NCI-H526 (cell line): ENCODE measurements at places on chromosomes 1 and 21.

GRCh38 chr1:96281491-96281890 is 440.1 kb upstream of the PTBP2 start:
- DNase-seq: no peak

DNA sequence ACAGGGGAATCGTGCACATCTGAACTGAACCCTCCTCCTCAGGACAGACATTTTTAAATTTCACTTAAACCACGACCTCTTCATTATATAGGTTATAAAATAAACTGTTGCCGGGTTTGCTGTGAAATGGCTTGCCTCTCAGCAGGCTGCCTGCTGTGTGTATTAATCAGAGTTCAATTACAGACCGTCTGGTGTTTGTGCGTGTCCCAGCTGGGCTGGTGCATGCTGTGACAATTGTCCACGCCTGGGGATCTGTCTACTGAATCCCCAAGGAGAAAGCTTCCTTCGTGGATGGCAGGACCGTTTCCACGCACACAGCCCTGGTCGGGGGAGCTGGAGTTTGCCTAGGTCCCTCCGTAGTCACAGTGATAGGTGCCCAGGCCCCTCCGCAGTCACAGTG is 13.4 kb upstream of the AGPAT3 start:
- DNase-seq: no peak

GRCh38 chr1:56356376-56356990 is 222.9 kb downstream of the PLPP3 start:
- no peak for DNase-seq

- no peak for DNase-seq
Observed at GRCh38 chr1:231814021-231814420, 187.4 kb downstream of the DISC1 start.

DNA sequence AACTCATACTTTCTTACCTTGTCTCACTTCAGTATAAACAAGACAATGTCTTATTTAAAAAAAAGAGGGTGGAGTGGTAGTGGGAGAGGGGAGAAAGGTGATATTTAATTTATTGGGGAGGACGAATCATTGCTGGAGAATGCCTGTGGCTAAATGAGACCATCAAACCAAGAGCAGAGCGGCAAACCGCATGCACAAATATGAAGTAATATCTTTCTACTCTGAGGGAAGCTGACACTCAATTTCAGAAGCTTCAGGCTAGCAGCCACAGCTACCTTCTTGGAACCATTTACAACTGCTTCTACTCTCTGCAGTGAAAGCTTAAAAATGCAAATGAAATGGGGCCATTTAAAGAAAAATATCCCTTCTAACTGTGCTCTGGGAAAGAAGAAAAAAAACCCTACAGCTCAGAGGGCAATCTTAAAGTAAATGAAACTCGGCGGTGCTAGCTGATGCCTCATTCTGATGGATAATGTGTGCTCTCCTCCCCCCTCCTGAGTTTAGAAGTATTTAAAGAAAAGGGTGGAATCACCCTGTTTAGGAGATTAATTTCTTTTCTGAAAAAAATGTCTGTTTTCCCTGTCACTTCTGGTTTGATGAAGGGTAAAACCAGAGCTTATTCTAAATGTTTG is 178.2 kb upstream of the CAMK1G start:
- no peak for DNase-seq

GRCh38 chr1:101259744-101260148 is 22.9 kb downstream of the S1PR1 start:
- no peak for DNase-seq

- DNase-seq: peak; percentile 26
Observed at GRCh38 chr1:188096521-188096920, 1267.8 kb downstream of the PLA2G4A start.

GRCh38 chr21:43726686-43727518 is 8.0 kb downstream of the PDXK start:
- DNase-seq: no peak

DNA sequence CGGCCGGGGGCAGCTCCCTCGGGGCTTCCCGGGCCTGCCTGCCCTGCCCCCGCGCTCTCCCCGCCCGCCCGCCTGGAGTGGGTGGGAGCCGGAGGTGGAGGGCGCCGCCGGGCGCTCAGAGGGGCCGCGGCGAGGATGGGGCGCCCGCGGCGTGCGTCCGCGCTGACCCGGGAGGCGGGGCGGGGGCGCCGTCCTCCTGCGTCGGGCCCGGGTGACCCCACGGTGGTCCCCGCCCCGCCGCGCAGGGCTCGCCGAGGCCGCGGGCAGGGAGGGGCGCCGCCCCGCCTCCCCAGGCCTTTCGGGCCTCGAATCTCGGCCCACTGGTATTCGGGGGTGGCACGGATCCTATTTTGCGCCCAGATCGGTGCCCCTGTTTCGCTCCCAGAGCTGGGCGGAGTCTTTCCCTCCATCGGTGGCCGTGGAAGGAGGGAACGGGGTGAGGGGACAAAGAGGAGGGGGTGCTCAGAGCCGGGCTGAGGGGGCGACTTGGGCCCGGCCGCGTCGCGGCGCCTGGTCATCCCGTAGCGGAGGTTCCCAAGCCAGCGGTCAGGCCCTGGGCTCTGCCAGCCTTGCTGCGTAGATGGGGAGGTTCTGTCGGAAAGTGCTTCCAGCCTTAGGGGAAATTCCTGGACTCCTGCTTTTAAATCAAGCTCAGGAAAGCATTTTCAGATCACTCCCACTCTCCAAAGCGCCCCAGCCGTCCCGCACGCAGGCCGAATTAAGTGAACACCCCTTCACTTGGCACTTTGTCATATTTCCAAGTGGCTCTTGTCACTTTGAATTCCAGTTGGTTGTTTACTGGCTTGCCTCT is 545 bp downstream of the PATJ start:
- peak; percentile 81 for DNase-seq

- DNase-seq: no peak
Observed at GRCh38 chr1:4032571-4032970, 132.5 kb upstream of the C1orf174 start.

DNA sequence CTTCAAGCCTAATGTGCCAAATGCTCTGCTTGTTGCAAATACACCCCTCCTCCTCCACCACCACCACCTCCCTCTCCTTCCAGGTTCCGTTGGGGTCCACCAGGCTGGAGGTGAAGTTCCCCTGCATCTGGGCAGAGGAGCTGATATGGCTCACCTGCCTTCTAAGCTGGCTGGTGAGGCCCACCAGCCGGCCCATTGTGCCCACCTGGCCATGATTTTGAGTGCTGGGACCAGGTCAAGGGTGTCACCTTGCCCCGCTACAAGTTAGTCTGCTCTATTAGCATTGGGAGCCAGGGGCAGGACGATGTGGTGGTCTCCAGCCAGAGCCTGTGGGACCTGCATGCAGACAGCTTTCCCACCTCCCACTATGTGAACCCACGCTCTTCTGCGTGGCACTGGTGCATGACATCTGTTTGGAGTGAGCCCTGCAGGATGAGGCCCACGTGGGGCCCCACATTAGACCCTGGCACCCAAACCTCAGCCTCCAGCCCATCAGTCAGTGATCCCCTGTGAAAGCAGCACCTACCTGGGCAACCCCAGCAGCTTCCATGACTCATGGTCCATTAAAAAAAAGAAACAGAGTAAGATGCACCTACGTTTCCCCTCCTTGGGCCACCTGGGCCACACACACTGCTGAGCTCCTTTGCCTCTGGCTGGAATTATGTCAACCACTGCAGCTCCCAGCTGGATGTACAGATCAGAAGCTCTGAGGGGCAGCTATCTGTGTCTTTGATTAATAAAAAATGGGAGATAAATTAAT is 15.6 kb upstream of the CDCP2 start:
- no peak for DNase-seq

GRCh38 chr1:154864189-154864975 is 5.7 kb downstream of the KCNN3 start:
- no peak for DNase-seq

- no peak for DNase-seq
Observed at GRCh38 chr1:18884727-18885126, 17.6 kb downstream of the ALDH4A1 start.

DNA sequence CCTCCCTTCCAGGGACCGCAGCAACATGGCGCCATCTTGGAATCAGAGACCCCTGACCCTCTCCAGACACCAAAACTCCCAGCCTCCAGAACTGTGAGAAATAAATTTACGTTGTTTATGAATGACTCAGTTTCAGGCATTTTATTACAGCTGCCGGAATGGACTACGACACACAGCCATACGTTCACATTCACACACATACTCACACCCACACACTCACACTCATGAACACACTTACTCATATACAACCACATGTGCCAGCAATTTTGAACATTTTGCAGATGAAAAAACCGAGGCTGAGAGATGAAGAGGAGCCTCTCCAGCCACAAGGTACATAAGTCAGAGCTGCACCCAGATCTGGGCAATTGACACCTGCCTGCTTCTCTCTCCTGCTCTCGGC is 151.0 kb upstream of the RAB4A start:
- DNase-seq: no peak

- DNase-seq: no peak
Observed at GRCh38 chr1:56808410-56808809, 10.8 kb downstream of the FYB2 start.

DNA sequence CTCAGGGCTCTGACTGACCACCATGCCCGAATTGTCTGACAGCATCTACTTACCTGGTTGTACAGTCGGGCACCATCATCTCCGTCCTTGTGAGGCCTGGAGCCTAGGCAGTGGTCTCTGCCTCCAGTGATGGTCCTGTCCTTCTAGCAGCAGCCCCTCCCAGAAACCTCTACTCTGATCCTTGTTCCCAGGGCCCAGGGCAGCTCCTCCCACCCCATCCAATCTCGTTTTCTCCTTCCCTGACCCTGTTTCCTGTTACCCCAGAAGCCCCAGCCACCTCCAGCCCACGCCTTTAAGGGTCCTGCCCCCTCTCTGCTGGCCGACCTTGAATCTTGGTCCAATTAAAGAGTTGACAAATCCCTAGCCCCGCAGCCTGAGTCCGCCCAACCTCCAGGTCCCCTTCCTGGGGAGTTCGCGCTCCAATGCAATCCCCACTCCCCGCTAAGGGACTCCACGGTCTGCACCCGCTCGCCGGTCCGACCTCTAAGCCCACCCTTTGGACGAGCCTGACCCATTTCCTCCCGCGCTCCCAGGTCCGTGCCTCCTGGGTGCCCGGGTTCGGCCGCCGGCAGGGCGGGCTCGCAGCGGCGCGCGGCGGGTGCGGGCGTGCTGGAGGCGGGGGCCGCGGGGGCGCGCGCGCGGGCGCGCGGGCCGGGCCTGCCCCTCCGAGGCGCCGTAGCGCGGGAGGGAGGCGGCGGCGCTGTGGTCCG is at the start of gene B4GALT2:
Gene B4GALT2, plus strand, starts transcription at position 660 of the 710 bp plus-strand sequence. CDS start 1,951 bp downstream, outside the sequence.
- peak; percentile 78 for DNase-seq

DNA sequence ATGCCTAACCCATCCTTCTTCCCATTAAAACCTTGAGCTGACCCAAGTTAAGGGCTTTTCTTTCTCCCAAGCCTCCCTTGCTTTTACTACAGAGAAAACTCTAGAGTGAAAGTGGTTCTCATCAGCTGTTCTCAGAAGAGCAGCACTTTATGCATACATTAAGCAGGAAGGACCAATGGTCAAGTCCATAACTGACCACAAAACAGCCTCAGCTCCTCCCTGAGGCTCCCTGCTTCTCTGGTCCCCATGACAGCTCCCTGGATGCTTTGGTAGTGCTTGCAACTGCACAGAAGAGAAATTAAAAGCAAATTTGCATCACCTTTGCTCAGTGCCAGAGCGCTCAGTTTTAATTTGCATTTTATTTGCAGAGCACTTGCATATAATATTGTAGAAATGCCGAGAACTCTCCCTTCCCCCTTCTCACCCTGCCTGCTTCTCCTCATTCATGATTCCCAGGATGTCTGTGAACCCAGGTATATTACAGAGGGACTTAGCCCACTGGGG is 56.1 kb downstream of the LMX1A start:
- DNase-seq: peak; percentile 100

- no peak for DNase-seq
Observed at GRCh38 chr21:34046917-34047316, 26.5 kb upstream of the MRPS6 start.

DNA sequence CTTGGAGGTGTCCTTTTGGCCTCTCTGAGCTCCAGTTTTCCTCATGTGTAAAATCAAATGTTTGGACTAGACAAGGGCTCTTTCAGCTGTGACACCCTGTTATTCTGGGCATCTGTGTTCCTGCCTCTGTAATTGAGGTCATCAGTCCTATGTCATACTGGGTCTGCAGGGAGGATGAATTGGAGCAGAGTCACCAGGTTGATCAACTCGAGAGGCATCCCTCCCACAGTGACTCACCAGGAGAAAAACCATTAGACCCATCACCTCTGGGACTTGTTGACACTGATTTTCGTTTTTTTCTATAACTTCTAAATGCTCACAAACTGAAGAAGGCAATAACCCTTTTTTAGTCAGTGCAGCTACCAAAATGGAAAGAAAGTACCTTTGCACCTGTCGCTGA is 82.2 kb downstream of the ST6GALNAC5 start:
- no peak for DNase-seq

GRCh38 chr1:234970731-234971476 is 157.7 kb downstream of the TOMM20 start:
- DNase-seq: no peak

- DNase-seq: no peak
Observed at GRCh38 chr1:119865627-119866026, 30.7 kb downstream of the ADAM30 start.

DNA sequence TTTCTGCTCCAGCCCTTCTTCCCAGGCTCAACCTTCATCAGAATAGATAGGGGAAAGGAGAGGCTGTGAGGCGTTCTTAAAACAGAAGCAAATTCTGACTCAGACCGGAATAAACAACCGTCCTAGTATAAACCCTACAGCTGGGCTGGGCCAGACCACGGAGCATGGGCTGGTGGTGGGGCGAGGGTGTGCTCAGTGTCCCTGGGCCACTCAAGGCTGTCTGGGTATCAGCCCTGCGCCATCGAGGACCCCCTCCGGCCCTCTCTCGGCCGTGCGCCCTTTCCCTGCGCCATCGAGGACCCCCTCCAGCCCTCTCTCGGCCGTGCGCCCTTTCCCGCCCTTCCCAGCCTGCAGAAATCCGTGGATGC is 36.0 kb downstream of the CAPN2 start:
- DNase-seq: no peak

DNA sequence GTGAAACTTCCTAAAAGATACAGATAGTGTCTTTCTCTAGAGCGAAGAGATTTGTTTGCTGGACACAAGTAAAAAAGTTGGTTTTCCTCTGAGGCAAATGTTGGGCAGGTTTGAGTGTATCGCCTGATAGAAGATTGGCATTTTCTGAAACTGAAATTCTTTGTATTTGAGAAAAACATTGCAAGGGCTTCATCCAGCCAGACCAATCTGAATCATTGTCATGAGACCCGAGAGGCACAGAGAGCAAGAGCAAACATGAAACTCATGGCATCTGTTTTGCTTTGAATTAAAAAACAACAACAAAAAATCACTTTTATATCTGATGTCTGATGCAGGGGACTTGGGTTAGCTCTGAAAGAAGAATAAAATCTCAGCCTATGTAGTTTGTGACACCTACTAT is 379.3 kb upstream of the NCAM2 start:
- no peak for DNase-seq

GRCh38 chr1:8002329-8002910 is 23.7 kb downstream of the ERRFI1 start:
- no peak for DNase-seq

DNA sequence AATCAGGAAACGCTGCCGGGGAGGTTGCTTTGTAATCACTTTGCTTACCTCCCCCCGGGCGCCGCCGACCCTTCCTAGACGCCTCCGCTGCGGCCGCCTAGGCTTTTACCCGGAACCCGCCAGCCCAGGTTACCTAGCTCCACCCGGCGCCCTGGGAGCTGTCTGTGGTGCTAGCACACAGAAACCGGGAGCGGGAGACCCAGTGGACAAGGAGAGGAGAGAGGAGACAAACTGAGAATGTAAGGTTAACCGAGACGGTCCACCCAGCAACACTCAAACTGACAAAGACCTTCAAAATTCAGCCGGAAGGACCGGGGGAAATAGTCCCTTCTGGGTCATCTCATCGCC is 9.8 kb downstream of the BARHL2 start:
- no peak for DNase-seq
